ENCODE measurements at places on chromosomes 12 and 14. TPM values are rescaled to one million over a fixed set of nuclear protein-coding genes. Genes with fewer than 3 reads are reported as not detected.

The NELL2 gene
- total RNA-seq: not detected

The AJUBA gene
- 39.4 TPM for total RNA-seq

The SPSB2 gene
- total RNA-seq: 30.5 TPM

The TAS2R7 gene
- total RNA-seq: not detected

The PTGES3 gene
- total RNA-seq: 351 TPM

The KLHL33 gene
- total RNA-seq: not detected

The PPFIA2 gene
- not detected for total RNA-seq

The KRT82 gene
- total RNA-seq: not detected

The DPPA3 gene
- not detected for total RNA-seq

The ZNF664 gene
- 60.1 TPM for total RNA-seq

The TPH2 gene
- not detected for total RNA-seq

The INHBE gene
- not detected for total RNA-seq

The CAPZA3 gene
- not detected for total RNA-seq

The ZDHHC22 gene
- 0.20 TPM for total RNA-seq

The IQSEC3 gene
- not detected for total RNA-seq

The STRAP gene
- total RNA-seq: 188 TPM

The KCTD10 gene
- 53.6 TPM for total RNA-seq

The GLS2 gene
- total RNA-seq: 0.27 TPM

The KRT85 gene
- not detected for total RNA-seq

The ST8SIA1 gene
- not detected for total RNA-seq

The WSCD2 gene
- not detected for total RNA-seq

The DDN gene
- total RNA-seq: 0.56 TPM

The NCAPD2 gene
- 63.1 TPM for total RNA-seq

The SMIM41 gene
- total RNA-seq: not detected

The SSPN gene
- 0.34 TPM for total RNA-seq

The CHGA gene
- 1.6 TPM for total RNA-seq

The AQP2 gene
- total RNA-seq: not detected

The DCN gene
- not detected for total RNA-seq

The VEZT gene
- total RNA-seq: 52.1 TPM

The C12orf54 gene
- total RNA-seq: not detected

The TBX5 gene
- total RNA-seq: not detected

The CNTN1 gene
- 41.5 TPM for total RNA-seq

The OVCH1 gene
- total RNA-seq: not detected

The HOXC4 gene
- 3.5 TPM for total RNA-seq

The MAP1LC3B2 gene
- 1.7 TPM for total RNA-seq

The MAP3K12 gene
- 16.4 TPM for total RNA-seq

The SLC5A8 gene
- total RNA-seq: not detected
